ENCODE measurements at places on chromosomes 4 and X.

GRCh38 chr4:2702361-2702760, 53.8 kb downstream of the TNIP2 start:
- DNase-seq: no peak

GRCh38 chrX:64580035-64580434, 184.8 kb upstream of the MTMR8 start:
- DNase-seq: no peak

DNA sequence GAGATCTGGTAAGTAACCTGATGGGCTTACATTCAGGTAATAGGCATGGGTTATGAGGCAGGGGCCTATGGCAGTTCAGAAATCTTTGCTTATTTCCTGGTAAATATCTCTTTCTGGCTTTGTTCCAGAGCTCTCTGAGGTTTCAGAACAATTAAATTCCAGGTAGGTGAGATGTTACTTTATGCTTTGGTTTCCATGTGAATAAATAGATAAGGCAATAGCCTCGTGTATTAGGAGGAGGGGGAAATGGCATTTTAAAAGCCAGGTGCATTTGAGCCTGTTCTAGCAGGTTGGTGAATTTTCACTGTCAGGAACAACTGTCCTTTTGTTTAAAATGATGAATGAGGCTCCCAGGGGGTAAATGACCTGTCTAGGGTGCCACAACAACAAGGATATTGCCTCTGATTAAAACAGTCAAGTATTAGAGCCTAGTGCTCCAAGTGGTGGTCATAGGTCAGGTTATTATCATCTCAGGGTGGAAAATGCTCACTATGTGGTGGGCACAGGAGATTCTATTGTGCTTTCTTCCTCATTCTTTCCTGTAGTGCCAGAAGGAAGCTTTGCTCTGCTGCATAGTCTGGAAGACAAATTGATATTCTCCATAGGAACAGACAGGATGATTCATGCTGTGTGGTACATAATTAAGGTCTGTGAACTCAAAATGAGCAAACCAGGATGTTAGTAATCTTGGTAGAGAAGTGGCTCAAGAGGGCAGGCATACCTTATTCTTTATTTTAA, 296.2 kb downstream of the INPP4B start:
- no peak for DNase-seq

DNA sequence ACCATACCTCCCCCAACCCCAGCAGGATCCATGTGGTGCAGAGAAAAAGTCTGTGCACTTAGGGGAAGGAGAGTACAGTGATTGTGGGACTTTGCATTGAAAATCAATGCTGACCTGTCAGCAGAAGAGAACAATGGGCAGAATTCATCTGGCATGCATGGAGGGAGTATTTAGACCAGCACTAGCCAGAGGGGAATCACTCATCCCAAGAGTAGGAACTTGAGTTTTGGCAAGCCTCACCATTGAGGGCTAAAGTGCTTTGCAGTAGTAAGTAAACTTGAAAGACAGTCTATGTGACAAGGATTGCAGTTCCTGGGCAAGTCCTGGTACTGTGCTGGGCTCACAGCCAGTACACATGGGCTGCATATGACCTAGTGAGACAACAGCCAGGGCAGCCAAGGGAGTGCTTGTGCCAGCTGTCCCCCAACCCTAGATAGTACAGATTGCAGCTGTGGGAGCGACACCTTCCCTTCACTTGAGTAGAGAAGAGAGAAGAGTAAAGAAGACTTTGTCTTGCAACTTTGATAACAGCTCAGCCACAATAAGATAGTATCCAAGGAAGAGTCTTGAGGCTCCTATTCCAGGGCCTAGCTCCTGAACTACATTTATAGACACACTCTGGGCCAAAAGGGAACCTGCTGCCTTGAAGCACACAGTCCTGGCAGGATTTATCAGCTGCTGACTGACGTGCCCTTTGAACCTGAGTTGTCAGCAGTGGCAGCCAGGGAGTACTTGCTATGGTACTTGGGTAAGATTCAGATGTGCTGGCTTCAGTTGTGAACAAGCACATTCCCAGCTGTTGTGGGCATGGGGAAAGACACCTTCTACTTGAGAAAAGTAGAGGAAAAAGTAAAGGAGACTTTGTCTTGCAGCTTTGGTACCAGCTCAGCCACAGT, 48.7 kb downstream of the HDX start:
- DNase-seq: no peak

DNA sequence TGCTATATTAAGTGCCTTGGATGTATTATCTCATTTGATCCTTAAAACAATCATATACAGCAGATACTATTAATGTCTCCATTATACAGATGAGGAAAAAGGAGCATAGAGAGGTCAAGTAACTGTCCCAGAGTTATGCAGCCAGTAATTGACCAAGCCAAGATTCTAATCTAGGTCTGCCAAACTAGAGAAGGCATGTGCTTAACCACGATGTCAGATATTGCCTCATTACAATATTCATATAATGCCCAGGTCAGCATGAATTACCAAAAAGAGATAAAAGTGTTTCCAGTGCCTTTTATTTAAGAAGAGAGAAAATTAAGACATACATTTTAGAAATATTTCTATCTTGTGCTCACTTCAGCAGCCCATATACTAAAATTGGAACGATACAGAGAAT, 7.1 kb downstream of the ARHGEF6 start:
- DNase-seq: no peak

DNA sequence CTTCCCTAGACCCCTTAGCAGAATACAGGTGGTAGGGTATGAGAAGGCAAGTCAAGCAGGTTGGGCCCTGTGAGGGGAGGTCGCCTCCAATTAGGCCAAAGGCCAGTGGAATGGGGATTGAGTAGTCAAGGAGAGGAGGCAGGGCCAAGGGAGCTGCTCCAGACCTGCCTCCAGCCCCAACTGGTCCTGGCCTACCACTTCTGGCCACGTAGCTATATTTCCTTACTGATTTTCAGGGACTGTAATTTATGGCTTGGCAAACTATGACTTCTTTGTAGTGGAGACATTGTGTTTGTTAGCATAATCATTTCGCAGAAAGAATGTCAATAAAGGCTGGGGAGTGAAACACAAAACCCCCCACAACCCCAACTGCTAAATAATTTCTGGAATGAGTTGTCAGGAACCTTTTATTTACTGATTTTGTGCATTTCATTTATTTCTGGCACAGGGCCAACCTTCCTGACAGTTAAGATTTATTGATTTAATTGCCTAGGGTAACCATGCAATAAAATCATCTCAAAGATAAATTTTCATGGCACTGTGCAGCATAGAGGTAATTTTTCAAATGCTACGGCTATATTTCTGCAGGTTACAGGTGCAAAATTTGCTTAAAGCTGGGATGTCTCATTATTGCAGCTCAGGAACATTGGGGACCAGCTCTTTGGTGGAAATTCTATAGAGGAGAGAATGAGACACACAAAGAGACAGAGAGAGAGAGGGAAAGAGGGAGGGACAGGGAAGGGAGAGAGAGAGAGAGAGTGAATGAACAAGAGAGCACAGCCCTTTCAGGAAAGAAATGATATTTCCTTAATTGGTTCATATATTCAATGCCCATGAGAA, 494.9 kb downstream of the IDS start:
- no peak for DNase-seq

GRCh38 chr4:88865466-88865865, 167.8 kb upstream of the NAP1L5 start:
- no peak for DNase-seq

GRCh38 chrX:13565511-13565910, 3.9 kb upstream of the EGFL6 start:
- no peak for DNase-seq

GRCh38 chr4:183499801-183500200, 5.1 kb upstream of the ING2 start:
- DNase-seq: no peak

- DNase-seq: no peak
These were observed 44.7 kb downstream of the TMEM150C start for GRCh38 chr4:82517043-82517442.

DNA sequence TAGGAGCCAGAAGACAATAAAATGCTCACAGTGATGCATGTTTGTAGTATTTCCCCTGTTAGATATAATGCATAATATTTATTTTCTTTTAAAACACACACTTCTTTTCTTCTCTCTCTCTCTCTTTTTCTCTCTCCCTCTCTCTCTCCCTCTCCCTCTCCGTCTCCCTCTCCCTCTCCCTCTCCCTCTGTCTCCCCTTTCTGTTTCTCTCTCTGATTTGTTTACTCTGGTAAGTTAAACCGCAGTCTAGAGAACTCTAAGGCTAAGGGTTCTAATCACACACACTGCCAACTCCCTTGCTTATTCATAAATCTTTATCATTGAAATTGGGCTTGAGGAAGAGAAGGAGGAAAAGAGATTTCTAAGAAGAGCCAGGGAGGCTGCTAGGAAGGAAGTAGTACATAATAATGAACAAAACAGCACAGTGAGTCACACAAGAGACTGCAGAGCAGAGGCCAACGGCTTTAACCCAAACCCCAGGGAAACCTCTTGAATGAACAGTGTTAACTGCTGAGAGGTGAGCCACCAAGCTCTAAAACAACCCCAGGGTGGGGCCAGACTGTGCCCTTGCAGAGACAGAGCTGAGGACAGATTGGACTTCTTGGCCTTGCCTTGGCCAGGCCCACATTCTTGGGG, 9.1 kb upstream of the PHOX2B start:
- DNase-seq: no peak

GRCh38 chrX:66002824-66003680, 36.8 kb downstream of the VSIG4 start:
- DNase-seq: no peak

DNA sequence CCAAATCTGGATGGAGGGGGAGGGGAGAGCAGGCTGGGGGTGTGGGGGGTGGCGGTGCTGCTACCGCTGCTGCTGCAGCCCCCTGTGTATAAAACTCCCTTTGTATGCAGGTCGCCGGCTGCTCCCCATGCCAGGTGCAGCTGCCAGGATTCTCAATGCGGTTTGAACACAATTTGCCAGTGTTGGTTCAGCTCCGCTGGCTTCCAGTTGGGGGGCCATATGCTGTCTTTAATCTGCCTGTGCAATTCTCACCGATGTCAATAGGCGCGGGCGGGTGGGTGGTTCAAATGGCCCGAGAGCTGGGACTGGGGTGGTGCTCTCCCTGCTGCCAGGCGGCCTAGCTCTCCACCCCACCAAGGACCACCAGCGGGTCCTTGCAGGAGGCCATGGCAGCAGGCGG, 257.6 kb downstream of the BCOR start:
- DNase-seq: no peak

- DNase-seq: no peak
These were observed 91.5 kb downstream of the COX18 start for GRCh38 chr4:72977936-72978485.

DNA sequence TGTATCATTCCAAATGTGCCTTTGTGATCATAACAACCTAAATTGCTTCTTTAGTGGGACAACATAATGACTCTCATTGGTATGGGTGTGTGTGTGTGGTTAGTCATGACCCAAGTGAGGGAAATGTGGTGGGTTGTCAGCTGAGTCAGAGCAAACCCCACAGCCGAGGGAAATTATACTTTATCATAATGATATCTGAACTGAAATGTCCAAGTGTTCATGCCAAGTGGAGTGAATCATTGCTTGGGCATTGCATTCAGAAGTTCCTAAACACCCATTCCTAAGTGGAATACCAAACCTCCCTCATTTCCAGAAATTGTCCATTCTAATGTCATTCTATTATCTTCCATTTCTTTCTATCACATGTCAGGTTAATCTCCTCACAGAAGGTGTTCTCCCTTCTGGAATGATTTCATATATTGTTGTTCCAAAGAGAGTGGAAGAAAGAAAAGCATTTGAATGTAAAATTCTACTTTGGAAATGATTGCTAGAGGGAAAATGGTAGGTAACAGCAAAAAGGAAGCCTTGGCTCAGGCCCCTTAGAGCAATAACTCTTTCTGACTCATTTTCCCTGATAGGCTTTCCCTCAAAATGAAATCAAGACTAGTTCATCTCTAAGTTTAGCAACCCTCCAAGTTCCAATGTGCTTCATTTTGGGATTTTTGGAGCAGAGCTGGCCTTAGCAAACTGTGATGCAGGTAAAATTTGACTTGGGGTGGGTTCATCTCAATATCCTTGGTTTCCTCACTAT, 230.7 kb upstream of the KCNIP4 start:
- no peak for DNase-seq

GRCh38 chrX:129945131-129945530, 37.3 kb upstream of the BCORL1 start:
- no peak for DNase-seq

DNA sequence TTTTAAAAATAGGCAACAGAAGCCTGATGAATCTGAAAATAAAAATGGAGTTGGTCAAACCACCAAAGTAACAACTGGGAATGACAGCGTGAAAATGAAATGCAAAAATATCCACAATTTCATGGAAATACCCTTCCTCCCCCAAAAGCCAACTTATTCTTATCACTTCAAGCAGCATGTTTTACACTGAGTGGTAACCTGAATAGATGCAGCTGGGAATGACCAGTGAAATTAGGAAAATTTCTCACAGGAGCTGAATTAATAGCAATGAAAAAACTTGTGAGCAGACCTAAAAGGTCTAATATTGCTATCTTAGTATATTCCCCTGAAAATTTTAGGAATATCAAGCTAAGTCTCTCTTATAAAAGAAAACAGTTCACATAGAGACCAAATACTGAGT, 239.0 kb downstream of the PCDH18 start:
- no peak for DNase-seq

GRCh38 chr4:37639551-37640285, 46.5 kb downstream of the RELL1 start:
- no peak for DNase-seq

- DNase-seq: no peak
These were observed 23.1 kb downstream of the SEL1L3 start for GRCh38 chr4:25839687-25840086.

- DNase-seq: no peak
These were observed 147.0 kb downstream of the PACRGL start for GRCh38 chr4:20847124-20847747.

GRCh38 chr4:7342223-7343080, 92.3 kb downstream of the PSAPL1 start:
- DNase-seq: no peak

DNA sequence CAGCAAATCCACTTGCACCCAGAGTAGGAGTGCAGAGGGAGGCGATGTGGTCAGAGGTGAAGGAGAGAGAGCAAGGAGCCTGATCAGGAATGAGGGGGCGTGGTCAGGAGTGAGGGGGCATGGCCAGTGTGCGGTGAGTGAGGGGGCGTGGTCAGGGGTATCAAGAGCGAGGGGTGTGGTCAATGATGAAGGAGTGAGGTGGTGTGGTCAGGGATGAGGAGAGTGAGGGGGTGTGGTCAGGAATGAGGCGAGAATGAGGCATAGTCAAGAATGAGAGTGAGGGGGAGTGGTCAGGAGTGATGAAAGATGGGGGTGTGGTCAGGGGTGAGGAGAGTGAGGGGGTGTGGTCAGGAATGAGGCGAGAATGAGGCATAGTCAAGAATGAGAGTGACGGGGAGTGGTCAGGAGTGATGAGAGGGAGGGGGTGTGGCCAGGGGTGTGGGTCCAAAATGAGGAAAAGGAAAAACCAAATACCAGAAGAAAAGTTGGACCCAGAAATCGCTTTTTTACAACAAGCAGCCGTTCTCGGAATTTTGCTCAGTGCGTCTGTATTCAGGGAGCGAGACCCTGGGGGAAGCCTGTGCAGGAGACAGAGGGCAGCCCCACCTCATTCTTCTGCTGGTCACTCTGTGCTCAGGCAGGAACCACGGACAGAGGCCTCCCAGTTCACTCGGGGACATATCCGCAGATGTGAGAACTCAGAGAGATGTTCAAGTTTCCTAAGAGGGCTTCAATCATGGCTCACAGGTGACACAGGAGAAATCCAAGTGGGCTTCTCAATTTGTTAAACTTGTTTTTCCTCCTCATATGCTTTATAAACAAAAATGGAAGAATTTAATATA, 47.5 kb downstream of the MAGEA1 start:
- DNase-seq: no peak

Measured in stimulated activated CD4-positive, alpha-beta T cell treated with anti-CD3 and anti-CD28 coated beads, TNF-alpha, amount 100 ng/mL, for 4 hours (primary cell).